ENCODE measurements at places on chromosomes 1 and 21.

- no peak for DNase-seq
Measured at GRCh38 chr1:216528816-216529215, 105.6 kb upstream of the USH2A start.

- DNase-seq: no peak
Measured at GRCh38 chr1:176531921-176532897, 69.2 kb downstream of the PAPPA2 start.

GRCh38 chr1:81600878-81601622, 199.7 kb upstream of the ADGRL2 start:
- DNase-seq: no peak

DNA sequence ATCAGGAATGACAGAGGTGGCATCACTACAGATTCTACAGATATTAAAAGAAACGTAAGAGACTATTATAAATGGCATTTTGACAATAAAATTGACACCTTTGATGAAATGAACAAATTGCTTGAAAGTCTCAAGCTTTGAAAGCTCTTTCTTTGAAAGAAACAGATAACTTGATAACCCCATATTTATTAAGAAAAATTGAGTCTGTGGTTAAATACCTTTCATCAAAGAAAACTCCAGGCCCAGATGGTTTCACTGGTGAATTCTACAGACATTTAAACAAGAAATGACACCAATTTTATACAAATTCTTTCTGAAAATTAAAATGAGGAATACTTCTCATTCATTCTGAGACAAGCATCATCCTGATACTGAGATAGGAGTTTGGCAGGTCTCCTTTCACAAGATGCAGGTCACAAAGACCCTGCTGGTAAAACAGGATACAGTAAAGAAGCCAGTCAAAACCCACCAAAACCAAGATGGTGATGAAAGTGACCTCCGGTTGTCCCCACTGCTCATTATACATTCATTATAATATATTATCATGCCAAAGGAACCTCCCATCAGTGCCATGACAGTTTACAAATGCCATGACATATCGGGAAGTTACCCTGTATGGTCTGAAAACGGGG, 210.9 kb downstream of the AKT3 start:
- DNase-seq: no peak

- DNase-seq: no peak
Measured at GRCh38 chr1:44354268-44354839, 703 bp downstream of the ERI3 start.

DNA sequence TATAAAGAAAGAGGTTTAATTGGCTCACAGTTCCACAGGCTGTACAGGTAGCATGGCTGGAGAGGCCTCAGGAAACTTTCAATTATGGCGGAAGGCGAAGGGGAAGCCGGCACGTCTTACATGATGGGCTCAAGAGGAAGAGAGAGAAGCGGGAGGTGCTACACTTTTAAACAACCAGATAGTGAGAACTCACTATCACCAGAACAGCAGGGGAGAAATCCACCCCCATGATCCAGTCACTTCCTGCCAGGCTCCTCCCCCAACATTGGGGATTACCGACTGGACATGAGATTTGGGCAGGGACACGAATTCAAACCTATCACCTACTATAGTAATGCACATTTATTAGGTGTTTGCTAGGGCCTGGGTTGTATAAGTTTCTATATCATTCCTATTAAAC, 117.8 kb downstream of the ZMYM4 start:
- DNase-seq: no peak

GRCh38 chr1:5223206-5223605, 568.8 kb downstream of the AJAP1 start:
- no peak for DNase-seq

DNA sequence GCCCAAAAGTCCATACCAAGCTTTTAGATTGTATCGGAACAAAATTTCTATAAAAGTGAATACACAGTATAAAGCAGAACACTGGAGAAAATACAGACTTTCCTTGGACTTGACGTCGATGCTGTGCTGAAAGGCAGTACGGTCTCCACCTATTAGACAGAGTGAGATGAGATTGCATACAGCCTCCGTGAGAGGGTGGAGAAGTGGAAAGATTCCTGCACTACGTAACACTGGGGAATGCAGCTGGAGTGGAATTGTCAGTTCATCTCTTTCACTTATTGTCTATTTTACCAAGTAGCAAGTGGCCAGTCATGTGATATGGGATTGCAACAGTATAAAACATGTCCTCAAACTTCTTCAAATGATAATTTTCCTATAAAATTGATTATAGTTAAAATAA, 209.5 kb downstream of the ZP4 start:
- DNase-seq: no peak

GRCh38 chr21:45543371-45543709, 1.1 kb upstream of the SLC19A1 start:
- DNase-seq: no peak

GRCh38 chr1:176466514-176466913, 3.5 kb downstream of the PAPPA2 start:
- peak; percentile 8 for DNase-seq

- DNase-seq: no peak
Measured at GRCh38 chr1:211910113-211910884, 79.7 kb upstream of the LPGAT1 start.

- DNase-seq: no peak
Measured at GRCh38 chr1:12231276-12231595, 1.4 kb downstream of the VPS13D start.

- peak; percentile 11 for DNase-seq
Measured at GRCh38 chr1:218620956-218621355, 275.8 kb downstream of the TGFB2 start.

GRCh38 chr1:162706003-162706402, 73.7 kb downstream of the DDR2 start:
- no peak for DNase-seq

DNA sequence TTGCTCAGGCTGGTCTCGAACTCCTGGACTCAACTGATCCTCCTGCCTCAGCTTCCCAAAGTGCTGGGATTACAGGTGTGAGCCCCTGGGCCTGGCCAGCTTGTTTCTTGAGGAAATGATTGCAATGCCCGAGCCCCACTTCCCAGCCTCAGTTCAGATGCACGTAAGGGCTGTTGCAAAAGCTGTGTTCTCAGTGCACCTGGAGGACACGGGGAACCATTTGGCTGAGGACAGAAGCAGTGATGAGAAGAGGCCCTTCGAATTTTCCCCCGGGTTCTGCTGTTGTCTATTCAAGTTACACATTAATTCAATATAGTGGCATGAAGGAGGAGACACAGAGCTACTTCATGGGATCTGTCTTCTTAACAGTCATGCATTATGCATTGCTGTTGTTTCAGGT, 78.8 kb upstream of the WDR26 start:
- no peak for DNase-seq

DNA sequence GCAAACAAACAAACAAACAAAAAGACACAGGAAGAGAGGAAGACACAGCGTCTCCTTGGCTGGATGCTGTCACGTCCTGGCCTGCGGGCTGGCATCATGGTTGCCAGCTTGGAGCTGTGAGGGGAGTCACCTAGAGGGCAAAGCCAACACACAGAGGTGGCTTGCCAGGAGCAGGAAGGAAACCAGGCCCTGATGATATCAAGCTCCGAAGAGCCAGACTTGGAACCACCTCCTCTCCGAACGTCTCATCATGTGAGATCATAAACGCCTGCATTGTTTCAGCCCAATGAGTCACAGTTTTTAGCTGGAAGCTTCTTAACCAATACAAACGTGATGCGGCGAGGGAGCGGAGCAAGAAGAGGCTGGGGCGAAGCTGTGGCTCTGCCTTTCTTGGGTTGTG, 8.7 kb downstream of the PLA2G2D start:
- peak; percentile 55 for DNase-seq

DNA sequence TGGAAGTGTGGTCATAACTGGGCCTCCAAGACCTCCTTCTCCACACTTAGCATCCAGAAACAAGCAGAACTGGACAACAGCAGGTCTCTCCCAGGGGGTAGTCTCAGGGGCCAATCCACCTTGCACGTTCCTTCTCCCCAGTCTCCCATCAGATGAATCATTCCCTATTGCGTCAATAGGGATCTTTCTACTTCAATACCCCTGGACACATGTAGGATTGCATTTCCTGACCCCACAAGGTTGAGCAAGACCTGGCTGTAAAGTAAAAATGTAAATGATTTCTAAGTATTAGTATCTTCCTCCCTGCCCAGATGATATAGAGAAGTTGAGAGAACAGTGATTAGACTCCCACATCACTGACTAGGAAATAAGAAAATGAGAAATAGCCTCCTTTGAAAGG, 224.5 kb upstream of the CSF3R start:
- no peak for DNase-seq

DNA sequence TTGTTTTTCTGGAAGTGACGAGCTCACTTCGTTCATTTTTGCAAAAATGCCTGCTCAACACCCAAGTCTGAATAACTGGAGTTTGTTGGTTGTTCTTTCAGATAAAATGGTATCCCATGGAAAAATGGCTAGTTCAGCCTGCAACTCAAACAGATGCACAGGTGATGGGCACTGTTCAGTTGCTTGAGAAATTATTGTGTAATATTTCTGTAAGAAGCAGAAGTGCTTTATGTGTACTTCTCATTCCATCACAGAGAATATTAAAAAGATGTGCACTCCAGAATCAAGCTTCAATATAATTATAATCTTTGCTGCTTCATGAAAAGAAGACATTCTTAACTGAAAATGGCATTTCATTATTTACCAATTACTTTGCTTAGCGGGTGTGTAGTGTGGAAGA, 9.1 kb downstream of the SYT2 start:
- DNase-seq: no peak

DNA sequence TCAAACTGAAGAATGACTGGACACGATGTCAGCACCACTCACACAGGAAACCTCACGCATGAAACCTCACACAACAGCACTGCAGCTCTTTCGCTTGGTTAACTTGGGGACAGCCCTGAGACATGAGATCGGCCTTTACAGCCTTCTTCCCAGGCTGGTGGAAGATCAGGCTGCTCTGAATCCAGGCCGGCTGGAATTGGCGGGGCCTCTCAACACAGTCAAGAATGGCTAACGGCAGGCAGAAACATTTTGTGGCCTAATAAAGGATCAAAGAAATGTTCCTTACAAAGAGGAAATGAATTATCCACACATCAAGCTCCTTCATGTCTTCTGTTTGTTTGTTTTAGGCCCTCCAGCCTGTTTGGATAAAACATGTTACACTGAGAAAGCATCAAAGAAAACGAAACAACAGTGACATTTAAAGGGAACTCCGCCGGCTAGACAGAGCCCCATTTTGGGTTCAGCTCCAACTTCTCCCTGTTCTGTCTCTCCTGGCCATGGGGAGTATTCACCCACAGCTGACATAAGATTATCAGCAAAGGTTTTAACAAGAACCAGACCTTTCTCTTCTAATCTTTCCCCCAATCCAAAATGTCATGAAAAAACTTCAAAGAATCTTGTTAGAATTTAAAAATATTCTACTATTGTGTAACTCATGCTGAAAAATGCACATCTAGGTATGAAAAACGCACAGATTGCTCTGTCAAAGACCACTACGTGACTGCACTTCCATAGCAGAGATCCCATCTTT, 131.2 kb downstream of the SLC45A1 start:
- no peak for DNase-seq

- peak; percentile 74 for DNase-seq
Measured at GRCh38 chr1:201015551-201016091, 7.9 kb downstream of the KIF21B start.

- DNase-seq: no peak
Measured at GRCh38 chr1:57916041-57916440, 492.2 kb upstream of the DAB1 start.

- DNase-seq: no peak
Measured at GRCh38 chr21:24289539-24289938, 1317.7 kb downstream of the MRPL39 start.

- no peak for DNase-seq
Measured at GRCh38 chr21:15667819-15668218, 62.0 kb upstream of the USP25 start.

DNA sequence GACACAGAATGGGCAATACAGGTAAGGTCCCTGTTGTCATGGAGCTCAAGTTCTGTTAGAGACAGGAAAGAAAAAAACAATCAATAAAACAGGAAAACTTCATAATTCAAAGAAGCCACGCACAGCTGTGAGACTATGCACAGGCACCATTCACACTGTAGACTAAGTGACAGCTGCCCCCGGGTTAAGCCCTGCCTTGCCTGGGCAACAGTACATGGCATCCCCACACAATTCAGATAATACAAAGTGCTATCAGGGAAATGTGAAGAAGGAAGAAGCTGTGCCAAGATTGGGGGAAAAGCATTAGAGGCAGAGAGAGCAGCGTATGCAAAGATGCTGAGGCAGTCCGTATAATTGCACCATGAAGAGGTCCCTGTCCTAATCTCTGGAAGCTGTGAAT, 9.0 kb upstream of the KCNE2 start:
- no peak for DNase-seq

DNA sequence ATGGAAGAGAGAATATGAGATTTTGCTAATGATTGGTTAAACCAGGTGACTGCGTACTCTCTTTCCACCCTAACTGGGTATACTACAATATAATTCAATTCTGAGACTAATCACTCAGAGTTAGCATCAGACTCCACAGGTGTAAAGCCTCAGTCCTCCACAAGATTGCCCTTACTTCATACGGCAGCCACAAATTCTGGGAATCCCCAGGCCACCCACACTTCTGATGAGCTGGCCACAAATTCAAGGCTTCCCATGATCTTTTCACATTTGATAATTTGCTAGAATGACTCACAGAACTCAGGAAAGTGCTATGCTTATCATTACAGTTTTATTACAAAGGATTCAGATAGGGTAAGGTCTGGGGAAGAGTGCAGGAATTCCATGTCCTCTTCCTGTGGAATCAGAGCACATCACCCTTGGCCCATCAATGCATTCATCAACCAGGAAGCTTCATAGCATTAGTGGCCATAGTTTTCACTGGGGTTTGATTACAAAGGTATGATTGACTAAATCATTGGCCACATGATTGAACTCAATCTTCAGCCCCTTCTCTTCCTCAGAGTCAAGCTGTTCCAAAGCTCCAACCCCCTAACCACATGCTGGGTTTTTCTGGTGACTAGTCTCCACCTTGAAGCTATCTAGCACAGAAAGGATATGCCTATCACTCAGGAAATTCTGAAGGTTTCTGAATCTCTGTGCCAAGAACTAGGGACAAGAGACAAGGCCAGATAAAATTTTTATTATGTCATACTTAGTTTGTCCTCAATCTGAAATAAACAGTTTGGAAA, 131.7 kb downstream of the HHIPL2 start:
- DNase-seq: peak; percentile 41

GRCh38 chr1:99768104-99768503, 1.7 kb upstream of the FRRS1 start:
- no peak for DNase-seq

DNA sequence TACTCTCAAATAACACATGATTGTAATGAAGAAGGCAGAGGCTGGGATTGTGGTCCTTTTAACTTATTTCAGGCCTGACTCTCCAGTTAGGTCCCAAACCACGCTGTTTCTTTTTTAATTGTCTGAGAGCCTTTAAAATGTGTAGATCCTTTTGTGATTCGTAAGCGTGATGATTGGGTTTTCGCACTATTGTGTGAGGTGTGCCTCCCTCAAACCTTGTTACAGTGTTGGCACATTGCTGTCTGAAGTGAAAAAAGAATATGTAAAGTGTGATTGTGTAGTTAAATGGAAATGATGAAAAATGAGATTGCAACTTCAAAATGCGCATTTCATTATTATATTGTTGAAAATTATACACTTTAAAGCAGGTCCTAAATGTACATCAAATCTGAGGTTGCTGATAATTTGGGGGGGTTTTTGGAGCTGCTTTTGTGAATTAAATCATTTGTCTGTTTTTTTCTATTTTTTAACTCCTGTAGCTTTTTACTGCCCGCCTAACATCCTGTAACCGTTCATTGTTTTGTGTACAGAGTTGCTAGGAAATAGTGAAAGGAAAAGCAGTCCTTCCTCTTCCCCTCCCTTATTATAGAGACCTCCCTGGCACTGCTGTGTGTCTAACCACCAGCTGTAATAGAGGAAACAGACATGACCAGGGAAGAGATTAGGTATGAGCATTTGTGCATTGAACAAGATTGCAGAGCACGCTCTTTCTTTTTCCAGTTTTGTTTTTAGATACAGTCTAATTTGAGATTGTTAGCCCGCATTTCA, 43.3 kb downstream of the IARS2 start:
- no peak for DNase-seq

Measured in A172 (cell line).